ENCODE measurements at places on chromosomes 1 and 21. TPM values are rescaled to one million over a fixed set of nuclear protein-coding genes. Genes with fewer than 3 reads are reported as not detected.

The FCER1G gene
- 283 TPM for total RNA-seq

GRCh38 chr1:24224761-24225160, 37.7 kb upstream of the IFNLR1 start:
- no peak for DNase-seq
- no peak overlapping the region for H3K27ac ChIP-seq
- no peaks in the 10 kb centered on the region for H3K27me3 ChIP-seq
- no peak overlapping the region for H3K4me3 ChIP-seq
- H3K4me1 ChIP-seq: no peaks in the 10 kb centered on the region

The DAB1 gene
- 1.9 TPM for total RNA-seq

The SLC2A5 gene
- total RNA-seq: 1.7 TPM

DNA sequence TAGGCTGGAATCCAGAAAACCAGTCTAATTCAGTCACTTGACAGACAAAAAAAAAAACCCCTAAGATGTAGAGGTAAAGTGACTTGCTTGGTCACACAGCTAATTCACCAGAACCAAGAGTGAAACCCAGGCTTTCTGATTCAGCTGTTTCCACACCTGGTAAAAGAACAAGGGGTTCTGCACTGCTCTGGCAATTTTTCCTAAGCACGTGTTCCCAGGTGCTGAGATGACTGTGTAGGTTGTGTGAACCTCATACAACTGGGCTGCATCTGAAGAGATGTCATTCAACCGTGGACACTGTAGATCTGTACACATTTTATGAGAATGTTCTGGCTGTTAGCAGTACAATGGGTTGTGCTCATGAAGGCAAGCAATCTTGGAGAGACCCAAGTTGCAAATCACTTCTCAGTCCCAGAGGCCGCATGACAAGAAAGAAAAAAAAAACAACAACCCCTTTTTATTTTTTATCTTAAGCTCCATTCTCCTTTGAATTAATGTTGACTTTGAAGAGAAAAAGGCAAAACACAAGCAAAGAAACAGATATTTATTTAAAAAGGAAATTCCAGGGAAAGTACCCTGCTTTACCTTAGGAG, 95.4 kb downstream of the INTS7 start:
- no peaks in the 10 kb centered on the region for H3K27me3 ChIP-seq
- no peak for DNase-seq
- H3K4me3 ChIP-seq: no peak overlapping the region
- H3K27ac ChIP-seq: no peak overlapping the region
- peaks cover 7% of the 10 kb centered on the region for H3K36me3 ChIP-seq

- H3K36me3 ChIP-seq: no peaks in the 10 kb centered on the region
- no peak overlapping the region for H3K4me3 ChIP-seq
- H3K27me3 ChIP-seq: no peaks in the 10 kb centered on the region
- no peak for DNase-seq
Measured at GRCh38 chr21:39661740-39662139, 49.0 kb downstream of the B3GALT5 start.

All from lower lobe of right lung (tissue), 2 donors.